Activated CD8-positive, alpha-beta T cell treated with anti-CD3 and anti-CD28 coated beads for 36 hours (primary cell): ENCODE measurements at places on chromosomes 2 and 18.
A peak's percentile ranks its signal among the peaks of the same experiment; 100 is the strongest.

DNA sequence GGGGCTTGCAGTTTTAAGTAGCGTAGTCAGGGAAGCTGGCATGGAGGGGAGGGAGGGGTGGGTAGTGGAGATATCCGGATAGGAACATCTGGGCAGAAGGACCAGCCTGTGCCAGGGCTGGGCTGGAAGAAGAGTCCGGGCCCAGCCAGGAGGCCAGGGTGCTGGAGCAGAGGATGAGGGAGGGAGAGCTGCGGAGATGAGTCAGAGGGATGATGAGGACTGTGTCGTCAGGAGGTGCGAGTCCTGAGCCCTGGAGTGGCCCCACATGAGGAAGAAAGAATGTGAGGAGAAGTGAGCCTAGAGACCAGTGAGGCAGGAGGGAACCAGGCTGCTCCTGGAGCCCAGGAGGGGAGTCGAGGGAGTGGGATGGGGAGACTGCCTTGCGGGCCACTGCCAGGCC lies 82.4 kb downstream of the CTIF start:
- DNase-seq: no peak

GRCh38 chr2:207330912-207331311 lies 165.2 kb upstream of the KLF7 start:
- peak; percentile 87 for DNase-seq

- no peak for DNase-seq
Measured at GRCh38 chr2:237298151-237299118, 115.5 kb downstream of the COL6A3 start.

GRCh38 chr2:88024509-88024908 lies 8.2 kb upstream of the RNU2-63P start:
- DNase-seq: no peak

- DNase-seq: peak; percentile 86
Measured at GRCh38 chr18:5296706-5297320, 1.3 kb upstream of the ZBTB14 start.

DNA sequence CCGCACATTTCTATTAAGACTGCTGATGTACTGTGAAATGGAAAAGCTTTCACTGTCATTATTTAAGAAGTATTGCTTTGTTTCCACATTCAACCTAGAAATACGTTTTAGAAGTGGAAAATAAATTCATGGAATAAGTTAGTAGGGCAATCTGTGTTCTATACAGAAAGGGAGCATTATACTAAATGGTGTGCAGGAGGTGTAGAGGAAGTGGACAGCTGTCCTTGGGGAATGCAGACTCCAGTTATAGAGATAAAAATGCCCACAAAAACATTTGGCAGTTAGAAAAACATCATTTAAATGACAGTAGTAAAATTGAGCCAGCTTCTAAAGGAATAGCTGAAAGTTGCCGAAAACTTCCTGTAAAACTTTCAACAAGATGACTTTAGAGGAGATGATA lies 46.8 kb downstream of the PIK3C3 start:
- DNase-seq: no peak
